ENCODE measurements at places on chromosomes 1 and 21. TPM values are rescaled to one million over a fixed set of nuclear protein-coding genes. Genes with fewer than 3 reads are reported as not detected.

Gene ARPC5
- total RNA-seq: 235 TPM

- no peak for DNase-seq
- no peak overlapping the region for H3K27ac ChIP-seq
- H3K4me1 ChIP-seq: peaks cover 14% of the 10 kb centered on the region
- no peak overlapping the region for H3K4me3 ChIP-seq
- H3K36me3 ChIP-seq: no peaks in the 10 kb centered on the region
These were observed 4.9 kb downstream of the NHLH1 start for GRCh38 chr1:160371756-160372155.

Gene NBPF3
- 6.1 TPM for total RNA-seq

Gene ARF1
- total RNA-seq: 376 TPM

GRCh38 chr1:153386500-153386901, 4.4 kb downstream of the S100A8 start:
- H3K36me3 ChIP-seq: no peaks in the 10 kb centered on the region
- no peak overlapping the region for H3K27ac ChIP-seq
- H3K4me1 ChIP-seq: peaks cover 11% of the 10 kb centered on the region
- no peak for DNase-seq
- peaks cover 29% of the 10 kb centered on the region for H3K27me3 ChIP-seq
- no peak overlapping the region for H3K4me3 ChIP-seq

DNA sequence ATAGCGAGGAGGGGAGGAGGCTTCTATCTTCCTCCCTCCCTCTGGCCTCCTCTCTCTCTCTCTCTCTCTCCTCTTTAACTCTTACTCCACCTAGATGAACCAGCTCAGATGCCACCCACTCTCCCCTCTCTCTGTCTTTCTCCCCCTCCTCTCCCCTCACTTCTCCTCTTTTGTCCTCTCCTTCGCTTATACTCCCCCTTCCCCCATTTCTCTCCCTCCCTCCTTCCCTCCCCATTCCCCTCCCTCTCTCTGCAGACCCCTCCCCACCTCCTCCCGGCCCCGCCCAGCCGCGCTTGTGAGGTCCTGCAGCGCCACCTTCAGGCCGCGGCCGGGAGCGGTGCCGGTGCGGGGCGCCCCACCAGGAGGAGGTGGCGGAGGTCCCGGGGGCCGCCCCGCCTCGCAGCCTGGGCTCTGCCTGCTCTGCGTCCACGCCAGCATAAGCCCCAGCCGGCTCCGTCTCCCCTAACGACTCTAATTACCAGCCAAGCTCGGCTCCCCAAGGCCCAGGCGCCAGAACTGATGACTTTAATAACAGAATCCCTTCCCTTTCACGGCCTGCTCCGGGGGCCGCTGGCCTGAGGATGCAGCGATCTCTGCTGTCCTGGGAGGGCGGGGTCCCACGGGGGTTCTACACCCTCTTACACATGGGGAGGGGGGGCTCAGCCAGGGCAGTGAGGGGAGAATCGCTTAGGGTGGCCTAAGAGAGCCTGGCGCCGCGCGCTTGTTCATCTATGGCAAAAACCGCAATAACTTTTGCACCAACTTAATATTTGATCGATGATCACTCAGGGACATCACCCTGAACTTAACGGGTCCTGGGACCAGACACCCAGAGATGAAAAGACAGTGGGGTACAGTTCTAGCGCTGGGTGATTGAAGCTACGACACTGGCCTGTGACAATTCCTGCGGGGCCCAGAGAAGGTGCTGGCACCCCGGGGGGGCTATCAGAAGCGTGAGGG, 637.3 kb downstream of the MATN1 start:
- peaks cover 3% of the 10 kb centered on the region for H3K27me3 ChIP-seq
- no peaks in the 10 kb centered on the region for H3K36me3 ChIP-seq
- peak; percentile 41 for DNase-seq
- no peak overlapping the region for H3K27ac ChIP-seq

- no peak for DNase-seq
- no peak overlapping the region for H3K27ac ChIP-seq
- no peaks in the 10 kb centered on the region for H3K4me1 ChIP-seq
- no peaks in the 10 kb centered on the region for H3K36me3 ChIP-seq
These were observed 338.3 kb downstream of the NEGR1 start for GRCh38 chr1:71944006-71944405.

DNA sequence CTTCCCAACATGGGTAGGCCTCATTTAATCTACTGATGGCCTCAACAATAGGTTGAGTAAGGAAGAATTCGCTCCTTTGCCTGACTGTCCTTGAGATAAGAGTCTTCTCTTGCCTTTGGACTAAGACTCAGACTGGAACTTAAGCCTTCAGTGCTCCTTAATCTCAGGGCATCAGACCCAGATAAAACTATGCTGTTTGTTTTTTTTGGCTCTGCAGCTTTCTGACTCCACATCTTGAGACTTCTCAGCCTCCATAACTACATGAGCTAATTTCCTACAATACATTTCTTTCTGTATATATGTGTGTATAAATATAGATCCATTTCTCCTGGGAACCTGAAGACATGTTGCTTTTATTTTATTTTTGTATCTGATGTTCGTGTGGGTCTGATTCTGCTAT, 1470.7 kb upstream of the PRMT6 start:
- no peak overlapping the region for H3K4me3 ChIP-seq
- no peaks in the 10 kb centered on the region for H3K36me3 ChIP-seq
- H3K27ac ChIP-seq: no peak overlapping the region
- no peak for DNase-seq

GRCh38 chr1:184031409-184032107, 6.0 kb downstream of the COLGALT2 start:
- H3K4me1 ChIP-seq: peaks cover 18% of the 10 kb centered on the region
- no peak overlapping the region for H3K4me3 ChIP-seq
- H3K27me3 ChIP-seq: peaks cover 44% of the 10 kb centered on the region
- H3K27ac ChIP-seq: no peak overlapping the region

Gene PCP4L1
- 0.28 TPM for total RNA-seq

Gene AIM2
- 28.1 TPM for total RNA-seq

- peaks cover 30% of the 10 kb centered on the region for H3K4me1 ChIP-seq
- DNase-seq: no peak
- H3K4me3 ChIP-seq: no peak overlapping the region
- H3K36me3 ChIP-seq: peaks cover 57% of the 10 kb centered on the region
- no peaks in the 10 kb centered on the region for H3K27me3 ChIP-seq
- peak overlapping the region; percentile 63 for H3K27ac ChIP-seq
These were observed 28.0 kb upstream of the EVA1B start for GRCh38 chr1:36351227-36351977.

GRCh38 chr1:242196101-242196500, 197.2 kb upstream of the MAP1LC3C start:
- no peaks in the 10 kb centered on the region for H3K27me3 ChIP-seq
- no peak for DNase-seq
- no peak overlapping the region for H3K4me3 ChIP-seq
- H3K36me3 ChIP-seq: no peaks in the 10 kb centered on the region
- H3K27ac ChIP-seq: no peak overlapping the region
- no peaks in the 10 kb centered on the region for H3K4me1 ChIP-seq

DNA sequence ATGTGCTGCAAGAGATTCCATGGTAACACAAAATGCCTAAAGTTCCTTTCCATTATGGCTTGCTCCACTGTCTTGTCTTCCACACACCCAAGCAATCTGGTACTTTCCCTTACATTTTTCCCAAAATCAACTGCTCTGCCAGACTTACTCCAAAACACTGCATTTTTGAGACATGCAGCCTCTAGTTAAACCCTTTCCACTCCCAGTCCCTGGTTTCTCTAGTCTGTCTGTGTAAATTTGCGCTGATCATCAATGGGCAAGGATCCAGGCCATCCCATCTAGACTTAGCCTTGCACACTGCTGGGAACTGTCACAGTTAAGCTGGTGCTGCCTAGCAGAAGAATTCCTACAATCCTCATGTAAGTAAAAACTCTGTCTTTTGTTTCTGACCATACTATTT, 47.8 kb downstream of the DAB1 start:
- no peaks in the 10 kb centered on the region for H3K27me3 ChIP-seq

DNA sequence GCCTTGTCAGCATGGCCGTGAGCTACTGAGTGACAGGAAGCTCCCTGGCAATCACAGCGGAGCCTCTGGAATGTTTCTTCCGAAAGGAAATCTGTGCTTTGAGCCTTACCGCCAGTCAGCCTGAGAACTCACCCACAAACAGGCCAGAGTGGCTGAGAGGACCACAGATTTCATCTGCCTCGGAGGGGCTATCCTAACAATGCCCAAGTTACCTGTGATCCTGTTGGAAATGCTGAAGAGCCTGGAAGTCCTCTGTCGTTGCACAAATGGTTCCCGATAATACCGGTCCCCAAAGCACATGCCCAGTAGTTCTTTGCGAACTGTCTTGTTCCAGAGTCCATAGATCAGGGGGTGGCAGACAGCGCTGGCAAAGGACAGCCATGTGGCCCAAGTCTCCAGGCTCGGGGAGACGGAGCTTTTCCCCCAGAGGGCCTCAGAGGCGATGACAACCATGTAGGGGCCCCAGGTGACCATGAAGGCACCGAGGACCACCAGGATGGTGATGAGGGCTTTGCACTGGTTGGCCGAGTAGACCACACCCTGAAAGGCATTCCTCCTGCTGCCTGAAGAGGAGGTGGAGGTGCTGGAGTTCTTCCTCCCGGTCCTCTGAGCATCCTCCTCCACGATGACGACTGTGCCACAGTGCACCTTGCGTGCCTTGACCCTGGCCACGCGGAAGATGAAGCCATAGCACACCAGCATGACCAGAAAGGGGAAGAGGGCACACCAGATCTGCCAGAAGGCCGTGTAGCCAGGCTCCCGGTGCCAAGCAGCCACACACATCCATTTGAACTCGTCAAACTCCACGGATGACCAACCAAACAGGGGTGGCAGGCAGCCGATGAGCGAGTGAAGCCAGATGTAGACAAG, 40.2 kb downstream of the GPR161 start:
- no peak for DNase-seq
- H3K27ac ChIP-seq: no peak overlapping the region
- H3K36me3 ChIP-seq: no peaks in the 10 kb centered on the region

Measured in activated CD4-positive, alpha-beta memory T cell treated with anti-CD3 and anti-CD28 coated beads, Interleukin-2, amount 10 ng/mL, durations not matched to agents 7 days and 5 days (primary cell).